ENCODE measurements at places on chromosomes 12 and 14.

DNA sequence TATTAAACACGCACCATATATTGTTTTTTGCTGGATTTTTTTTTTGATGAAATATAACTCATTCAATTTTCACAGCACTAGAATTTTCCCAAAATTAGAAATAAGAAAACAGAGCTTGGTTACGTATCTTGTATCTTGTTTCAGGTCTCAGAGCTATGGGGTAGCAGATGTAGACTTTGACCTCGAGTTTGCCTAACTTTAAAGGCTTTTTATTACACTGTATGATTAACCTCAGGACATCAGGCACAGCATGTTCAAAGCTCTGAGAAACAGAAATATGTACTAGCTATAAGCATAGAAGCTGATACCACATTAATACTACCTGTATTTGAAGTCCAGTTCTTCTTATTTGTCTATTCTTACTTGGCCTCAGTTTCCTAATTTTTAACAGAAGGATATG, 171.9 kb upstream of the KITLG start:
- no peak for DNase-seq

- DNase-seq: no peak
These were observed at the start of gene STRN3 for GRCh38 chr14:31026077-31026449. TSS of gene STRN3 (minus strand) at chr14:31026379. CDS start at chr14:31026185, 194 bp downstream.

DNA sequence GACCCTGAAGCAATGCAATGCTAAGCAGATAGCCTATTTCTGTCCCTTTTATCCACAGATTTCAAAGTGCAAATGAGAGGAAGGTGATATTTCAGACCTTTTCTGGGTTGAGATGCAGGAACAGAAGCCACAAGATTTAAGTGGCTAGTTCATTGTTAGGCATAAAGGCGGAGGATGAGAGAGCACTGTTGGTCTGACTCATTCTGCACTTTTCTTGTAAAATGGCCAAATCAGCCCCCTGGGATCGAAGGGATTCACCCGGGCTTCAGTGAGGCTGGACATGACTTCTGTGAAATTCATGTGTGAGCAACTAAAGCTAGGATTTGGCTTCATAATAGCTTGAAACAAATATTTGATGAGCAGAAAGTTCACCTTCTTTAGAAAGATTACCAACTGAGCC, 101.9 kb upstream of the OVCH1 start:
- DNase-seq: no peak

GRCh38 chr12:39127401-39127800, 222.0 kb upstream of the CPNE8 start:
- no peak for DNase-seq

GRCh38 chr12:11875414-11875935, 195.3 kb upstream of the BCL2L14 start:
- no peak for DNase-seq

DNA sequence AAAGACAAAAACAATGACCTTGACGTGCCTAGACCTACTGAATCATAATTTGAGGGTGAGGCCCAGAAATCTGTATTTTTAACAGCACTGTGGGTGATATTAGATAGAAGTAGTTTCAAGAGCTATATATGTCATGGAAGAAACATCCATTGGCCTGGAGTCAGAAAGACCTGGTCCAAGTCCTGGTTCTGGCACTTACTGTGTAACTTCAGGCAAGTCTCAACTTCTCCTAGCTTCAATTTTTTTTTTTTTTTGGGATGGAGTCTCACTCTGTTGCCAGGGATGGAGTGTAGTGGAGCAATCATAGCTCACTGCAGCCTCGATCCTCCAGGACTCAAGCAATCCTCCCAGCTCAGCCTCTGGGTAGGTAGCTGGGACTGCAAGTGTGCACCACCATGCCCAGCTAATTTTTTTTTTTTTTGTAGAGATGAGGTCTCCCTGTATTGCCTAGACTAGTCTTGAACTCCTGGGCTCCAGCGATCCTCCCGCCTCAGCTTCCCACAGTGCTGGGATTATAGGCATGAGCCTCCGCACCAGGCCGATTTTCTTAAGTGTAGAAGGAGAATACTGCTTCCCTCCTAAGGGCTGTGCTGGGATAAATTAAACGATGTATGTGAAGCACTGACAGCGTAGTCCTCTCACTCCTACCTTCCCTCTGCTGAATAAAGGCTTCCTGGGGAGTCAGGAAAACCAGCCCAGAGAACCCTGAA, 14.3 kb upstream of the GPX2 start:
- DNase-seq: no peak

DNA sequence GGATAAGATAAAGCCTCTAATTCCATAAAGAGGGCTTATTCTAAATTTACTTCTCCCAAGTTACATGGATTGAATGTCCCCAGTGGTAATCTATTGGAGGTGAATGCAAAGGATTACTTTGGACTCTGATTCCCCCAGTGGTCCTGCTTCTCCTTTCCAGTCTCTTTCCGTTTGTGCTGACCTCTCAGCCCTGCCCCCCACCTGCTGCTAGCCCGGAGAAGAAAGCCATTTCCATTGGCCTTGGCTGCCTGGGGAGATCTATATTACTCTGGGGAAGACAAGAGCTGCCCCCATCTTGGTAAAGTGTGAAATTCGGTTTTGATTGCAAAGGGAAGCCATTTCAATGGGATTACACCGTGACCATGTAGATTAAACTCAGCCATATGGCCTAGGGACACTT, 13.3 kb downstream of the ASCL1 start:
- DNase-seq: no peak

GRCh38 chr12:110165540-110166159, 41.5 kb downstream of the IFT81 start:
- DNase-seq: no peak

- no peak for DNase-seq
These were observed 120.9 kb upstream of the BCL2L14 start for GRCh38 chr12:11949738-11950411.

DNA sequence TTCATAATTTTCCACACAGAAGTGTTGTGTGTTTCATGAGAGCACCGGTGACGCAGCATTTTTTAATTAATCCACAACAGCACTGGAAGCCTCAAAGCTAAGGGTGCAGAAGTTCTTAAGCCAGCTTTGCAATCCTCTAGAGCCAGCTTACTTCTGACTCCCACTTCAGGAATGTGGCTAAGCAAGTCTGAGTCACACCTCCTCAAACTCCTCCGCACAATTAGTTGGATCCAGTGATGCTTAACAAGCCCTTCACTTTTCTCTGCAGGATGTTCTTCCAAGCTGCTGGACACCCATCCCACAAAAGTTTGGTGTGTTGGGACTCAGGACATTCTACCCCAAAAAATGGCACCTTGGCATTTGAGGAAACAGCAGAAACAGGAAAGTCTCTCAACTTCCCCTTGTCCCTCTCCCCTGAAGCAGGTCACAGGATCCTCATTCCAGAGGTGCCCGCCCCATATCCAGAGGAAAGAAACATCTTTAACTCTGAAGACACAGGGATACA, 210.0 kb downstream of the PPM1H start:
- no peak for DNase-seq

DNA sequence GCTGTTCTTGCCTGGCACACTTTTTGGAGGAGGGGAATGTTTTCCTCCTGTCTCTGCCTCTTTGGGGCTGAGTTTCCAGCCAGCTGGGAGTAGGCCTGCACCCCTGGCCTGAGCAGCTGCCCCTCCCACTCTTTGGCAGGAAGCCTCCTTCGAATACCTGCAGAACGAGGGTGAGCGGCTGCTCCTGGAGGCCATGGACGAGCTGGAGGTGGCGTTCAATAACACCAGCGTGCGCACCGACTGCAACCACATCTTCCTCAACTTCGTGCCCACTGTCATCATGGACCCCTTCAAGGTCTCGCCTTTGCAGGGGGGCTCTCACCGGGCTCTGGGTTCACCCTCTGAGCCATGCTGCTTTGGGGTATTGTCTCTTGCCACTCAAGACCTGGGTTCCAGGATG, 69.4 kb downstream of the FOXN4 start:
- no peak for DNase-seq

DNA sequence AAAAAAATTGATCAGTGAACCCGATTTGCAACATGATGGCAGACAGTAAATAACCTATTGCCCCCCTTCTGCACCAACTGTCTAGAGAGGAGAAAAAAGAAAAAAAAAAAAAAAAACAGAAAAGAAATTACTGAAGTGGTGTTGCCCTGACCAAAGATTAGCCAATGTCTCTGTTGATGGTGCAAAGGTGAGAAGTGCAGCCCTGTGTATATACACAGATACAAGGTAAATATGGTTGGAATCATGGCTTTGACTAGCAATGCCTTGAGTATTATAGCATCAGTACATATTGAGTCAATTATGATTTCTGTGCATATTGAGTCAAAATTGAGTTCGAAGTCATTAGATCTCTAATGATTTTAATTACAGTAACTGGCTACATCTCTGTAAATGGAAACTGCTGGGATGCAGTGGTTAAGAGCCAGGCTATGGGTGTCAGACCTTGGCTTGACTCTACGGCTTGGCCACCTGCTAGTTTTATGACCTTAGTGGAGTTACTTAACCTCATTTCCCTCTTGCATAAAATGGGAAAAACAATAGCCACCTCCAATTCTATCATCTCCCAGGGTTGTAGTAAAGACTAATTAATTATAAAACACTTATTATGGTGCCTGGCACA, 51.0 kb downstream of the EGLN3 start:
- DNase-seq: no peak

DNA sequence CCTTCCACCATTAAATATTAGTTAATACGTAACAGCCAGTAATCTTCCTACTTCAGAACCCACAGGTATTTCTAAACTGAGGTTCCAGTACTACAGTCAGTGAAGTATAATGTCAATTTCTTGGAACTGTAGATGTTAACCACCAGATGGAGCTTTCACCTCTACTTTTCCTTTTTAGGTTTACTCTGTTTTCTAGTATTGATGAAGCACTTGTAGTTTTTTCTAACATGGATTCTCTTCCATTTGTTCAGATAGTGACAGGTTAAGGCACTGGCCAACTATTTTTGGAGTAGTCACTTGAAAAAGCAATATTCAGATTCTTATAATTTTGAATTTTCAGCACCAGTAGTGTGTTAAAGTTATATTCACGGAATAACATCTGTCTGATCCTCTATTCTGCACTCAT, 4.6 kb upstream of the SEC23A start:
- DNase-seq: no peak

DNA sequence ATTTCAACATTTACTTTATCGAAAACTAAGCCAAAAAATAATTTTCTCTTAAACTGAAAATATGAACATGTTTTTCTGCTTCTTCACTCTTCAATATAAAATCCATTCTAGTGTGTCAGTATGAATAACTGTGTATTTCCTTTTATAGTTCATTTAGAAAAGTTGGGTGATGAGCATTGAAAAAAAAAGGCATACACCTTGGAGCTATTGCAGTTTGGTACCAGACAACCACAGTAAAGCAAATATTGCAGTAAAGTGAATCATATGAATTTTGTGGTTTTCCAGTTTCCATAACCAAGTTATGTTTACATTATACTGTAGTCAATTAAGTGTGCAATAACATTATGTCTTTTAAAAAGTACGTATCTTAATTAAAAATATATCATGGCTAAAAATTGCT, 195.0 kb upstream of the FOXG1 start:
- DNase-seq: no peak

DNA sequence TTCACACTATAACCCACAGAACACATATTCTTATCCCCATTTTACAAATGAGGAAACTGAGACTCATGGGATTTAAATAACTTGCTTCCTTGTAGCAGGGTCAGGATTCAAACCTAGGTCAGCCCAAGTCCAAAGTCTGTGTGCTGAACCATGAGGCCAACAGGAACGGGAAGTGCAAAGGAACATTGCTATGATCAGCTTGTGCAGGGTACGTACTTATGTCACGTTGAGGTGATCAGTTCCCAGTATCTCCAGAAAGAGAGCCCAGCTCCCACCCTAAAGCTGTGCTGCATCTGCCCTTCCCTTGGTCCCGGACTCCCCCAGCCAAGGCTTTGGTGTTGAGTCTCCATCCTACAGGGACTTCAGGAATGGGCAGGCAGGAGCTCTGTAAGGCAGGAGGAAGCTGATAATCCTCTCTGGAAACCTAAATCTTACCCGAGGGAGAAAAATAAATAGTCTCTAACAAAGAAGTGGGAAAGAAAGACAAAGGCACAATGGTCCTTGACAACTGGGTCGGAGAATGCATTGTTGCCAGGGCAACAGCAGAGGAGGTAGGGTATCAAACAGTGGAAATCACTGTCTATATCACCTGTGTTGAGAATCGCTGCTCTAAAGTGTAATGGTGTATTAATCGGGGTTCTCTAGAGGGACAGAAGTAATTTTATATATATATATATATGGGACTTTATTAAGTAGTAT, 82.5 kb upstream of the FICD start:
- no peak for DNase-seq

GRCh38 chr12:9869307-9870161, at the start of gene CLEC2B:
TSS of gene CLEC2B (minus strand) at chr12:9869354.
- DNase-seq: no peak

DNA sequence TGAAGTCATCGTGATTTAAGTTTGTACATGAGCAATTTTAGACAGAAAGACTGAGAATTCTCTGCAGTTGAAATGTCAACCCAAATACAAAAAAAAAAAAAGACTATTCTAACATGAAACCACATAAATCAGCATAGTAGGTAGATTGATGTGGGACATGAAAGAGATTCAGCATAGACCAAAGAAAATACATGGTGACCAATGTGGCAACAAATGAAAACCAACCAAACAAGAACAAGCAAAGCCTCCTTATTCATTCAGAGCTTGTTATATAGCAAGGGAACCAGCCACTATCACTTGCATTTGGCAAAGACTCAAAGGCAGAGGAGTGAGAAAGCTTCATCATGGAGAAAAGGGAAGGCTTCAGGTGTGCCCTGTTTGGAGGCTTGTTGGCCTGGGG, 144.4 kb upstream of the TMPO start:
- DNase-seq: no peak

All from CMK (cell line).